ENCODE measurements at places on chromosomes 1 and 21.

DNA sequence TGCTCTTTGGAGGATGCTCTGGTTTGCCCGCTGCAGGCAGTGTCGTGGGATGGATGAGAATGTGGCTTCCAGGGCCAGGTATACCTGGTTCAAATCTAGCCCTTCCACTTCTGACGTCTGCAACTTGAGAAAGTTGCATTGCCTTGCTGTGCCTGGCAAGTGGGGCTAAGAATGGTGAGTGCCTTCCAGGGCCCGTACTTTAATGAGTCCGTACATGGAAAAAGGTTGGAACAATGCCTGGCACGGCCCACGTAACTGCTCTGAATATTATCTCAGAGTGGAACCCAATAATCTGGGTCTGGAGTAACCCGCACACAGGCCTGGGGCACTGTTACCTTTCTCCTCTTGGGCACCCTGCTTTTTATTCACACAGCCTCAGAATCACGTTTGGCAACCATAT is 146.7 kb upstream of the EDN2 start:
- no peak for DNase-seq

DNA sequence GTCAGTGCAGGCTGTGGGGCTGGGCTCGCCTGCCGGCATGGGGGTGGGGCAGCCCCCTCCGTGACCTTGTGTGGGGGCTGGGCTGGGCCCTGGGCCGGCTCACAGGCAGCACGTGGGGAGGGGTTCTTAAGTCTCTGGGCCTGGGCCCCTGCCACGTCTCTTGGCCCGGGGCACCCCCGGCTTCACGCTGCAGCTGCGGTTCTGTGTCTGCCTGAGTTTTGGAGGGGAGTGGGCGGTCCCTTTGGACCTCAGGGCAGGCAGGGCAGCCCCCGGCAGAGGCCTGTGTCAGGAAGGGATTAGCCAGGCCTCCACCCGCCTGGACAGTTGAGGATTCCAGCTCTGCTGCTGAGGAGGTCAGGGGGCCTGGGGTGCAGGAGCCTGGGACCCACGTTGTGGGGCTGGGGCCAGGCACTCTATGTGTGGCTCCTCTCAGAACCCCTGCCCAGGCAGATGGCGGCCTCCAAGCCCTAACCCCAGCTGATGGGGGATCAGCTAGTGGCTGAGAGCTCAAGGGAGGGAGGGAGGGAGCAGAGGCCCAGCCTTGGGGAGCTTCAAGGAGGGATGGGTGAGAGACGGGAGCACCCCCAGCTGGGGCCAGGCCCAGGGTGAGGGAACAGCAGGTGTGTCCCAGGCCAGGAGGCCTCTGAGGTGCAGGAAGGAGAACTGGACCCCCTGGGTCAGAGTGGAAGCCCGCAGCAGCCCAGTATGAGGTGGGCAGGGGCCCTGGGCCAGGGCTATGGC is 1.8 kb upstream of the PLCH2 start:
- no peak for DNase-seq

GRCh38 chr1:159831412-159832141 is 4.9 kb downstream of the SLAMF8 start:
- no peak for DNase-seq

DNA sequence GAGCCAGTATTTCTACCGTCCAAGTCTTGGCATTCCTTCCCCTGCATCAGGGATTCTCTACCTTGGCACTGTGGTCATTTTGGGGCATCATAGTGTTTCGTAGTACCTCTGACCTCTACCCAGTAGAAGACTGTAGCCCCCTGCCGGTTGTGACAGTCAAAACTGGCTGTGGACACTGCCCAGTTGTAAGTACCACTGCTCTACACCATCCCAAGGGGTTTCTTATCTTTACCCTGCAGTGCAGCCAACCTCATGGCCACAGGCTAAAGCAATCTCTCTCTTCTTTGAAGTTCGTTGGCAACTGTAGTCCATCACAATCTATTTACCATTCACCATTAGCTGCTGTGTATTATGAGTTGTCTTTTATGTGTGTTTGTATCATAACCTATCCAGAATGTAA is 29.3 kb upstream of the ERO1B start:
- no peak for DNase-seq

GRCh38 chr21:42480736-42481135 is 15.3 kb downstream of the RSPH1 start:
- no peak for DNase-seq

GRCh38 chr1:44631647-44632539 is 42.4 kb downstream of the TMEM53 start:
- peak; percentile 85 for DNase-seq

- DNase-seq, result no peak
Measured at GRCh38 chr1:229664133-229664689, 38.2 kb downstream of the URB2 start.

GRCh38 chr21:37555672-37556261 is 189.2 kb downstream of the DYRK1A start:
- DNase-seq, result no peak

- DNase-seq, result no peak
Measured at GRCh38 chr1:5755552-5756125, 236.6 kb downstream of the NPHP4 start.

- DNase-seq, result no peak
Measured at GRCh38 chr1:75984781-75985180, 52.6 kb upstream of the ASB17 start.

DNA sequence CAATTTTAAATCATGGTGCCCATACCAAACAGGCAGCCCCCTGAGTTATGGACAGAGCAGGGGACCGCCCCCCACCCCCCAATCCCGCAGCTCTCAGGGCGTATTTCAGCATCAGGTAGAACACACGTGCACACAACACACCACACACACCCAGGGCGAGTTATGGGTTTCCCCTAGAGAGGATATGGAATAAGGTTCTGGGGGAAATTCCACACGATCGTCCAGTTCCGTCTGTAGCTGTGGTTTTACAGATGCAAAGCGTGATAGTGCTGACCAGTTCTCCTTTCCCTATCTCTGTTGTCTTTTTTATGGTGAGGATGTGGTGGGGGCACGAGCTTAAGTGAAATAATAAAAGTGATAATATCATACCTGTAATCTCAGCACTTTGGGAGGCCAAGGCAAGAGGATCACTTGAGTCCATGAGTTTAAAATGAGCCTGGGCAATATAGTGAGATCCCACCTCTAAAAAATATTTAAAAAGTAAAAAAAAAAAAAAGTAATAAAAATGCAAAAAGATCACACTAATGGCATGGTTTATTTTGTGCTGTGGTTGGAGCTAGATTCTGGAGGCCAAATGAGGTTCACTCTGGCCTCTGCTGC is 25.1 kb downstream of the C2CD2 start:
- no peak for DNase-seq

DNA sequence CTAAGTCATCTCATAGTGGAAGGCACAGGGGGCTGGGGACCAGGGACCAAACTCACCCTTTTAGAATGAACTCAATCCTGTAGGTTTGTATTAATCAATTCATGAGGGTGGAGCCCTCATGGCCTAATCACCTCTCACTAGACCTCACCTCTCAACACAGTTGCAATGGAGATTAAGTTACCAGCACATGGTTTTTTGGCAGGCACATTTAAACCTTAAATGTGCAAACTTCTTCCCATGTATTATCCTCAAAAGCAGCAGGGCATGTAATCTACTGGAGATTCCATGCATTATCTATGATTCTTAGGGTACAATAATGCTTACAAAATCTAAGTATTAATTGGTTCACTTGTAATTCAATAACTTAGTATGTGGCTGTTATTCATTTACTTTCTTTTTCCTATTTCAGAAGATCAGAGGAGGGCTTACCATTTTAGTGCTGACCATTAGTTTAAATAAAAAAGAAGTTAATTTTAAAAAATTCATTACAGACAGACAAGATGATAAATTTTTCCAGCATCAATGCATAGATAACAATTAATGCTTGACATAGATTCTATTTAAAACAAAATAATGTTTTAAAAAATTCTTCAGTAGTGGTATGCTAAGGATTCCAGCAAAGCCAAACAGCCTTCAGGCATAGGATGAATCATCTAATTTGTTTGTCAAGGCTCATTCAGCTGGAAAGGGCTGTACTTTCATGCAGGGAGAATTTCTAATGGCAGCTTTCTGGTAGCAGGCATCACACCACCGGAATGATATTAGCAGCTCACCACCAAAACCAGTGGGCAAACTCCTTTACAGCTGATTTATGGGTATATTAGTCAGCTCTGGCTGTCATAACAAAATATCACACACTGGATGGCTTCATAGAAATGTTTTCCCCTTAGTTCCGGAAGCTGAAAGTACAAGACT is 124.6 kb upstream of the ZNF648 start:
- DNase-seq, result no peak

DNA sequence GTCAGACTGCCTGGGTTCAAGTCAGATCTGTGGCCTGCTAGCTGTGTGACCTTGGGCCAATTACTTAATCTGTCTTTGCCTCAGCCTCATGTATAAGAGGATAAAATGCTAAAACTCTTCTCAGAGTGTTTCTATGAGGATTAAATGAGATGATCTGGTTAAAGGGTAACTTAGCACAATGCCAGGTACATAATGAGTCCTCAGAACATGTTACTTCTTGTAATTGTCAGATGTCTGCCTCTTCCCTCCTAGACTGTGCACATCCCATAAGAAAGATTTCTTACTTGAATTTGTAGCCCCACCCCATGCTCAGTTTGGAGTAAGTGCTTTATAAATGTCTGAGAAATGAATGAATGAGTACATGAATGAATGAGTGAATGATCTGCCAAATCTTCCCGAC is 34.6 kb upstream of the HIVEP3 start:
- DNase-seq, result no peak

DNA sequence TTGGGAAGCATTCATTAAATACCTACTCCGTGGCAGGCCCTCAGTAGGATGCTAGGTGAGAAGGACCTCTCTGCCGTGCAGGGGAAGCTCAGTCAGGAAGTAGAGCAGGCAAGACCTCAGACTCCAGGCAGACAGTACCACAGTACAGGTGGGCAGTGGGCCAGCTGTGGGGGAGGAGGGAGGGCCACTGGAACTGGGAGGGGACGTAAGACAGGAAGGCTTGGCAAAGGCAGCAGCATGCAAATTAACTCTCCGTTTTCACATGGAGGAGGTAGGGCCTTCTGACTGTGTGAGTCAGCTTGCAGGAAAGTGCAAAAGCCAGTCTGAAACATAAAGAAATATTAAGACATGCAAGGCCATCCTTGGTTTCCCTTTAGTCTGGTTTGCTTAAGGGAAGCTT is 157.7 kb downstream of the TRIM33 start:
- DNase-seq, result no peak

DNA sequence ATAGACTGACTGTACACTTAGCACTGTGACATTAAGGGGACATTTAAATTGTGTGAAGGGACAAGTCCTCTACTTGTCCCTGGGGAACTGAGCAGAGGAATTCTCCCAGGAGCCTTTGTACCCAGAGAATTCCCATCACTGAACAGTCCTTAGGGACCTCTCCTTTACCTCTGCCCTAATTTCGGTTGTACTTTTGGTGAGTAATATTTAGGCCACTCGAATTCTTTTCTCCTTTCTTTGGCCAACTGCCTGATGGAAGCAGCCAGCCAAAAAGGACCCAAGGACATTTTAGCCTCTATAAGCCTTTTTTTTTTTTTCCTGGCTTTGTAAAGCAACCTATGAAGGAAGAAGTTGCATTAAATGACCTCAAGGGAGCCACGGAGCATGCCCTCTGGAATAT is 71.5 kb downstream of the NR5A2 start:
- DNase-seq, result no peak

- DNase-seq, result no peak
Measured at GRCh38 chr1:17688217-17688810, 66.8 kb upstream of the ACTL8 start.

- no peak for DNase-seq
Measured at GRCh38 chr1:37474697-37475379, 458 bp downstream of the ZC3H12A start.

DNA sequence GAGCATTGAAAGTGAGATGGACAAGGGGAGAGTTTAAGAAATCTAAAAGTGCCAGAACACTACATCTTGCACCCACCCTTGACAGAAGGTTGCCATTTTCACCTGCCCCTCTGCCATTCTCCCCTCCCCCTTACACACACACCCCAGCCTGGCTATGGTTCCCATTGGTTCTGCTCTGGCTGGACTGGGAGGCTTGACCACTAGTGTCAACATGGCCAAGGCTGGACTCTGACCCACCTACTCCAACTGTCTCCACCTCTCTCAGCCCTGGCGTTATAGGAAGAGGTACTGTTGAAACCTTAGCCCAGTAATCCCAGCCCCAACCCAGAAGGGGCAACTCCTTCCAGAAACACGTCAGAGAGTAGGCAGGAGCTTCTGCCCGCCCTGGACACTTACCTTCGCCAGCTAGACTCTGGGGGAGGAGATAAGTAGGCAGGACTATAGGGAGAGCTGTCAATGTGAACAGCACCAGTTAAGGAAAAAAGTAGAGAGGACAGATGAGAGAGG is 4.5 kb downstream of the CRTC2 start:
- DNase-seq, result no peak

- no peak for DNase-seq
Measured at GRCh38 chr1:2391931-2392509, 379 bp downstream of the RER1 start.

DNA sequence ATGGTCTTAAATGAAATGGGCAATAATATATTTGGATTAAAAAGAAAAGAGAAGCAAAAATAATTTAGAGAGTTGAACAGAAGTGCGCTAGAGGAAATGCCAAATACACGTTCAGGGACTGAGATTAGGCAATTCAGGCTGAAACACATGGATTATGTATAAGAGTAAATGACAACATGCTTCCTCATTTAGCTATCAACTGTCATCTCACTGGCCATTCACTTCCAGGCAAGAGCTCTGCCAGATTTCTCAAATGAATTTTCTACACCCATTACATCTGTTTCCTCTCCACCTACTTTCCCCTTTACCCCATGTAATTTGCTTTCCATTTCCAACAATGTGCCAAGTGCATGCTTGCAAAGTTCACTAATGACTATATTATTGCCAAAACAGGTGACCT is 582.4 kb downstream of the LTN1 start:
- DNase-seq, result no peak

DNA sequence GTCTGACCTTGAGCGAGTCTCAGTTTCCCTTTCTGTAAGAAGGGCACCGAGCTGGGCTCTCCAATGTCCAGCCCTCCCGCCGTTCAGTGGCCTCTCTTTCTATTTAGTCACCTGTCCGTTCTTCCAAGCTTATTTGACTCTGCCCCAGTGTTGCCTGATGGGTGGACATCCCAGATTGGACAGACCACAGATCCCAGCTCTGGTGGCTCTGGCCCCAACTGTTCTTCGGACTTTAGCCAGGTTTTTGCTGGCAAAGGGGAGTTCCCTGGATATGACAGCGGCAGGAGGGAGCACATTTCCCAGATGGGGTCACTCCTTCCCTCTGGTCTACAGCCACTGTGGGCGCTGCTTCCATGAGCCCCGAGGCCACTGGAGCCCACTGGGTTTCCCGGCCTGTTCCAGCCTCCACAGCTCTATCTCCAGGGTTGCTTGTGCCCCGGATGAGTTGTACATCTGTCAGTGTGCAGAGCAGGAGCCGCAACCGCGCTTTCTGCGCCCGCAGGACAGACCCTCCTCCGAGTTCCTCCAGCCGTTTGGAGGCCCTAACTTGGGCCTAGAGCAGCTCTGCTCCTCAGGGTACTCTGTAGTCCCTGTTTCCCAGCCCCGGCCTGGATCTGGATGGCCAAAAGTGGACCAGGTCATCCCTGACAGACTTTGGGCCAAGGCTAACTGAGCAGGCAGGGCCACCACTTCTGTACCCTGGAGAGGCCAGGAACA is 3.8 kb downstream of the DMBX1 start:
- no peak for DNase-seq
